ENCODE measurements at places on chromosomes 1 and 21. TPM values are rescaled to one million over a fixed set of nuclear protein-coding genes. Genes with fewer than 3 reads are reported as not detected.
A peak's percentile ranks its signal among the peaks of the same experiment; 100 is the strongest.

DNA sequence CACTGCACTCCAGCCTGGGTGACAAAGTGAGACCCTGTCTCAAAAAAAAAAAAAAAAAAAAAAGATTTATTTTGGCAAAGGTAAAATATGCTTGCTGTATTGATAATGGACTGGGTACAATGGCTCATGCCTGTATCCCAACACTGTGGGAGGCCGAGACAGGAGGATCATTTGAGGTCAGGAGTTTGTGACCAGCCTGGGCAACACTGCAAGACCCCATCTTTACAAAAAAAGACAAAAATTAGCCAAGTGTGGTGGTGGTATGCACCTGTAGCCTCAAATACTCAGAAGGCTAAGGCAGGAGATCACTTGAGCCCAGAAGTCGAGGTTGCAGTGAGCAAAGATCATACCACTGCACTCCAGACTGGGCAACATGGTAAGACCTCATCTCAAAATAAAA, 6.3 kb downstream of the SF3A3 start:
- DNase-seq = no peak
- H3K27me3 ChIP-seq = no peaks in the 10 kb centered on the region
- peaks cover 95% of the 10 kb centered on the region for H3K36me3 ChIP-seq
- H3K4me3 ChIP-seq = no peak overlapping the region

The GCSAML gene
- total RNA-seq = 0.18 TPM

DNA sequence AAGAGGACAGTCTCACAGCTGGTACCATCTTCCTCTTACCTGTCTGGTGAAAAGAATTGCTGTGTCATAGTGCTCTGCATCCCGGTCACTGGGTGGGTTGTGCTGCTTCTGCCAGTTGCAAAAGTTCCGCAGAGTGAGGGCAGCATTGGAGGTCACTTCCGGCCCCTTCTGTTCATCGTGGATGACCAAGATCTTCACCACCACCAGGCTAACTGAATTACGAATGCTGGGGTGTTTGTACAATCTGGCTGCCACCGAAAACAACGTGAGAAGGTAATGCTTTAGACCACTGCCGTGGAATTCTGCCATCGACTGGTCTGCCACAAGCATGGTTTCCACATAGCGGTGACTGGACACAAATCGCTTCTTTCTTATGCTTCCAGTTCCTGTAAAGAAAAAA, 2.9 kb downstream of the ADAMTS1 start:
- peak; percentile 46 for DNase-seq
- peaks cover 94% of the 10 kb centered on the region for H3K4me1 ChIP-seq
- H3K36me3 ChIP-seq = peaks cover 54% of the 10 kb centered on the region

DNA sequence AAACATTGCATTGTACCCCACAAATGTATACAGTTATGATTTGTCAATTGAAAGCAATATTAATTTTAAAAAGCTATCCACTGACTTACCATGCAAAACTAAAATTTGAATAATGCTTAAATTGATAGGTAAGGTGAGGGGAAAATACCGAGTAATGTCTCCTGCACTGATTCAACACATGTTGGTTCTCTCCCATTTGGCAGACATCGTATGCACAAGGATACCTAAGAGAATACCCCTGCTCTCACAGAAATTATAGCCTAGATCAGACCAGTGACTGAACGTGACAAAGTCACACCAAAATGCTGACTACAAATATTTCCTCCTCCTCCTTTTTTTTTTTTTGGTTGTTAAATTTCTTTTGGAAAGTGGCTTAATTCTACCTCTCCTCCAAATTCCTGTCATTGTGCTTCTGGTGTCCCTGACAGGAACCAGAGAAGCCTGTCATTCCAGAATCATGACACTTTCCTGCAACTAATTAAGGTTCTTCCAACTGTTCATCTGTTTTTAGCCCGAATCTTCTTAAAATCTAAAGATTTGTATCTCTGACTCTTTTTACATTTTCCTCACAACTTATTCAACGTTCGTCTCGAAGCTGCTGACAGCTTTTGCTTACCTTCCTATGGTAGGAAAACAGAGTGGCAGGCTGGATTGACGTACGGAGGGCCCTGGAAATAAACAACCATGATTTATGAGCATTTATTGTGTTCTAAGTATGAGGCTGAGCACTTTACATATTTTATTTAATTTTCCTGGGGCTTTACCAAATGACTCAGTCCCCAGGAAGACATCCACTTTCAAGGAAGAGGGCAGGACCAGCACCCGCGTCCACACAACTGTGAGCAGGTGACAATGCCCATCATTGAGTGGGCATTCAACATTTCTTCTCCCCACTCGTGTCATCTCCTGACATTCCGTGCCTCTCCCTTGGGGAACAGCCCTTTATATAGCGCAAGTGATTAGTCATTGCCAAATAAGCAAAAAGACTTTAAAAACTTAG, 57.9 kb upstream of the KCNE2 start:
- no peak overlapping the region for H3K4me3 ChIP-seq
- H3K4me1 ChIP-seq = no peaks in the 10 kb centered on the region
- H3K27ac ChIP-seq = no peak overlapping the region
- no peaks in the 10 kb centered on the region for H3K36me3 ChIP-seq
- no peak for DNase-seq

GRCh38 chr1:145795257-145795881, 28.5 kb downstream of the RNF115 start:
- no peak overlapping the region for H3K27ac ChIP-seq
- no peaks in the 10 kb centered on the region for H3K4me1 ChIP-seq
- no peaks in the 10 kb centered on the region for H3K27me3 ChIP-seq
- H3K36me3 ChIP-seq = peaks cover 12% of the 10 kb centered on the region
- no peak for DNase-seq

The PERM1 gene
- total RNA-seq = 0.43 TPM

The TCP10L gene
- total RNA-seq = 0.73 TPM

GRCh38 chr1:68433395-68433794, 16.4 kb downstream of the RPE65 start:
- no peaks in the 10 kb centered on the region for H3K36me3 ChIP-seq
- no peak overlapping the region for H3K4me3 ChIP-seq
- H3K27me3 ChIP-seq = no peaks in the 10 kb centered on the region
- no peak overlapping the region for H3K27ac ChIP-seq

GRCh38 chr21:37877171-37877570, 39.1 kb downstream of the KCNJ6 start:
- H3K27ac ChIP-seq = no peak overlapping the region
- no peak overlapping the region for H3K4me3 ChIP-seq
- H3K4me1 ChIP-seq = no peaks in the 10 kb centered on the region
- H3K27me3 ChIP-seq = peaks cover 24% of the 10 kb centered on the region

GRCh38 chr1:12177999-12178441, 11.2 kb downstream of the TNFRSF1B start:
- peak overlapping the region; percentile 89 for H3K27ac ChIP-seq
- H3K4me1 ChIP-seq = peaks cover 79% of the 10 kb centered on the region
- H3K36me3 ChIP-seq = no peaks in the 10 kb centered on the region
- peak; percentile 63 for DNase-seq
- H3K27me3 ChIP-seq = no peaks in the 10 kb centered on the region
- no peak overlapping the region for H3K4me3 ChIP-seq

- peaks cover 78% of the 10 kb centered on the region for H3K4me1 ChIP-seq
- H3K4me3 ChIP-seq = peak within 1 kb of the TSS; percentile 68
- H3K36me3 ChIP-seq = no peaks in the 10 kb centered on the region
- peak; percentile 60 for DNase-seq
- no peaks in the 10 kb centered on the region for H3K27me3 ChIP-seq
Measured at GRCh38 chr1:25799935-25800702, at the start of gene SELENON. TSS of gene SELENON (plus strand) at chr1:25800193. CDS start at chr1:25800231, 38 bp downstream.

DNA sequence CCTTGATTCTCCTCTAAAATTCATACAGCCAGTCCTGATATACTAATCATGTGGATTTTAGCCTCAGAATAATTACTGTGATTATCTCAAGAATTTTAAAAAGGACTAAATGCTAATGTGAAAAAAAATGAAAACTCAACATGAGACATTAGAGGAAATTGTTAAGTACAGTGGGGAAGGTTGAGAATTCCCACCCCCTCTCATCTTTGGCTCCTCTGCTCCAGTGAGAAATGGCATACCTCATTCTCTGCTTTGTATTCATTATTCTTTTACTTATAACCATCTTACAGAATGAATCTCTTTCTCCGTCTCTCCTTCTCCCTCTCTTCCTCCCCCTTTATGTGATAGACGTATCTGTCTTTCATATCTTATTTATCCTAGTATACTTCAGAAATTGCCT, 70.9 kb downstream of the DIRAS3 start:
- DNase-seq = no peak
- no peaks in the 10 kb centered on the region for H3K4me1 ChIP-seq
- no peaks in the 10 kb centered on the region for H3K27me3 ChIP-seq
- H3K36me3 ChIP-seq = no peaks in the 10 kb centered on the region
- no peak overlapping the region for H3K27ac ChIP-seq

The LMOD1 gene
- 81.1 TPM for total RNA-seq

GRCh38 chr1:23026568-23026967, 7.3 kb downstream of the KDM1A start:
- H3K27ac ChIP-seq = no peak overlapping the region
- H3K27me3 ChIP-seq = no peaks in the 10 kb centered on the region
- no peak for DNase-seq
- H3K4me3 ChIP-seq = no peak overlapping the region

DNA sequence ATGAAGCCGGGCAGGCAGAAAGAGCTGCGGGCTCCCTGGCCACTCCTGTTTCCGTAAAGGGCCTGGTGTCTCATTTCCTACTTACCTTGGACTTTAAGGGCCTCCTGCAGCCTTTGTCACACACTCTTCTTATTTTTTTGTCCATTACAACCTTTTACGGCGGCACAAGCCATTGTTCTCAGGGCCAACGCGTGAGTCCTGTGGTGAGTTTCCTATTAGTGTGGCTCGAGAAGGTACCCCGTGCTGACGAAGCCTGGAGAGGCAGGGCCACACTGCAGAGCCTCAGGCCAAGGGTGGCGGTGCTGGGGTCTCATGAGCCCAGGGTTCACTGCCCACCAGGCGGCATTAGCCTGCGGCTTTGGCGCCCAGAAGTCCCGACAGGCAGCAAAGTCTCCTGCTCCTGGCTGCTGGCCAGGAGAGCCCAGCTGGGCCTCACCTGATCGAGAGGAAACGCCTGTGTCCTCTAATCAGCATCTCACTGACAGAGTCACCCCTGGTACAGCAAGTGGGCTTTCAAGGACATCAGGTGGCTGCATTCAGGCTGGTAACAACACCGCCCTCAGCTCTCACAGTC, 62.0 kb downstream of the SIK1 start:
- H3K4me1 ChIP-seq = peaks cover 3% of the 10 kb centered on the region
- peak; percentile 77 for DNase-seq
- H3K4me3 ChIP-seq = no peak overlapping the region
- H3K27ac ChIP-seq = no peak overlapping the region
- no peaks in the 10 kb centered on the region for H3K27me3 ChIP-seq

Measured in stomach (tissue), 19 donors.